Naive thymus-derived CD4-positive, alpha-beta T cell (primary cell): ENCODE measurements at places on chromosomes 7 and 10. TPM values are rescaled to one million over a fixed set of nuclear protein-coding genes. Genes with fewer than 3 reads are reported as not detected.

PRR15 gene
- total RNA-seq = not detected

GRCh38 chr10:126041804-126042231, 145.5 kb downstream of the FANK1 start:
- DNase-seq = peak; percentile 55

- DNase-seq = no peak
Measured at GRCh38 chr10:11395581-11396310, 215.7 kb downstream of the USP6NL start.

FOXI2 gene
- not detected in 2 replicates for total RNA-seq

- peak; percentile 27 for DNase-seq
Measured at GRCh38 chr10:72316748-72317435, 37.8 kb downstream of the DNAJB12 start.

NUPR2 gene
- total RNA-seq = 0.92 TPM

DNA sequence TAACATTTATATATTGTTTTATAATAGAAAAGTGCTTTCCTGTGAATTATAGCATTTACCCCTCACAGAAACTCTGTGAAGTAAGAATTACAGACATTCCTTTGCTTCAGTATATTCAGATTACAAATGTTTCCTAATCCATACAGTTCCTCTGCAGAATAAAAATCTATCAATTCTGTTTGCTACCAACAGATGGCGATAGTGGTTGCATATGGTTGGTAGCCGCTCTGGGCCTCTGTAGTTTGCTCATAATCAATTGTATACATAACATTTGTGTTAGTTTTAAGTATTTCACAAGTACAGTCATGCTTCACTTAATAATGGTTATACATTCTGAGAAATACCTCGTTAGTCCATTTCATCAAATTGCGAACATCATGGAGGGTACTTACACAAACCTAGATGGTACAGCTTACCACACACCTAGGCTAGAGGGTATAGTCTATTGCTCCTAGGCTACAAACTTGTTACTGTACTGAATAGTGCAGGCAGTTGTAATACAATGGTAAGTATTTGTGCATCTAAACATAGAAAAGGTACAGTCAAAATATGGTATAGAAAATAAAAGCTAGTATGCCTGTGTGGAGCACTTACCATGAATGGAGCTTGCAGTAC, 94.4 kb upstream of the STEAP4 start:
- no peak for DNase-seq

- DNase-seq = no peak
Measured at GRCh38 chr10:44370731-44371248, 14.1 kb downstream of the CXCL12 start.

WDR86 gene
- 1.6 TPM for total RNA-seq

DNA sequence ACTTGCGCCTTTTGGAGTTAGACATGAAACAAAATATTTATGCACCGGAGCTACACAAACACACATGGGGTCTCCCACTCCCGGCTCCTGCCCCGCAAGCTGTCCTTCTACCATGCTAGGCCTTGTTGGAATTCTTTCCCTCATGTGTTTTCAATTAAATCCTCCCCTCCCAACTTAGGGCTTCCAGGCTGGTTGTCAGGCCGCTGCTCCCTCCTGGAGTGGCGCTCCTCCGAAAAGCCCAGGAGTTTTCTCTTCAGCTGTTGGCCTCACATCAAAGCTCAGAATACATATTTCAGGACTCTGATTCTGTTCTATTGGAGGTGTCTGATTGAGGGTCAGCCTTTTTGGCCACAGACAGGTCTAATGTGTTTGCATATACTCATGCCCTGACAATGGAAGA, 113.3 kb downstream of the FANK1 start:
- DNase-seq = no peak

CARD11 gene
- total RNA-seq = 136 TPM

CLRN3 gene
- not detected for total RNA-seq

SLC18A3 gene
- not detected for total RNA-seq

GRCh38 chr10:49141541-49142332, 7.9 kb upstream of the FAM170B start:
- no peak for DNase-seq

GIMAP5 gene
- total RNA-seq = 422 TPM

STEAP1 gene
- not detected for total RNA-seq

ANKRD2 gene
- not detected for total RNA-seq

DNA sequence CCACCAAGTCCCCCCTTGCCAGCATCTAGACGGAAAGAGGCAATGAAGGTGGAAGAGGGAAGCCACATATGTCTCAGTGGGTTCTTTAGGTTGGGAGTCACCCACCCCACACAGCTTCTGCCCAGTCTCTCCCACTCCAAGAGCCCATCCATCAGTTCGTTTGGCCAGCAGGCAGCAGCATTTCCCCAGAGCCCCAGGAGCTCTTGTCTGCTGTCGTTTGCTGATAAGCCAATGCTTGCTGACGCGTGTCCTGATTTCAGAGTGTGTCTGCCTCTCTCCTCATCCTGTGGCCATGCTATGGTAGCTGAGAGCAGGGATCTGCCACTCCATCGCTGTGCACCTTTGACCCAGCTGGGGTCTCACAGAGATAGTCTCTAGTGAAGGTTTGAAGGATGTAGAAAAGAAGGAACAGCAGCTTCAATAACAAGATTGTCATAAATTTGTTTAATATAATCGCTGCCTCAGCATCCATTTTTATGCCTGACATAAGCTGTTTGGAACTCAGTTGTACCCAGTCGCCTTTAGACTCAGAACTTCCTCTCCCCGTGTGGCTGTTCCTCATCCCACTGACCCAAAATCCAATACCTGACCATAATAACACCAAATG, 39.4 kb upstream of the GDF10 start:
- DNase-seq = peak; percentile 11

NPS gene
- total RNA-seq = not detected in 2 replicates

DNA sequence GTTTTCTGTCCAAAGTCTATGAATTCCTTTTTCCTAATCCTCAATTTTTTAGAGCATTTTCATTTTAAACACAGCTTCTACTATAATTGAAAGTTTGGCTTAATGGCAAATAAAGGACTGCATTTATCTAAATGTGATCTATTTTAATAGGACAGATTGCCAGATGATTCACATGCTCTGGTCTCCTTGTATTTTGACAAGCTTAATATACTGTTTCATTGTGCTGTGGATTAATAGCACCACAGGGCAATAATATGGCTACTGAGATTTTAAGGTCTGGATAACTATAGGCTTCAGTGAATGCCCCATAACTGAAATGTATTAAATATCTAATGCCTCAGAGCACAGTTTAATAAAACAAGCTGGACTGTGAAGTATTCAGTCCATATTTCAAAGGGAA, 1362.8 kb downstream of the XPNPEP1 start:
- DNase-seq = no peak

GRCh38 chr10:86191686-86192085, 174.9 kb downstream of the GRID1 start:
- DNase-seq = no peak

OR2A42 gene
- total RNA-seq = 0.07 TPM

GRCh38 chr7:137734221-137734620, 112.6 kb downstream of the DGKI start:
- DNase-seq = no peak
